Activated CD4-positive, CD25-positive, alpha-beta regulatory T cell treated with anti-CD3 and anti-CD28 coated beads, Interleukin-2, amount 50 U/mL, for 72 hours (primary cell): ENCODE measurements at places on chromosomes 3 and 15.

GRCh38 chr15:55823191-55823670 is 80.3 kb upstream of the PRTG start:
- no peak for DNase-seq

GRCh38 chr3:72295276-72295961 is 510.5 kb upstream of the PROK2 start:
- no peak for DNase-seq

DNA sequence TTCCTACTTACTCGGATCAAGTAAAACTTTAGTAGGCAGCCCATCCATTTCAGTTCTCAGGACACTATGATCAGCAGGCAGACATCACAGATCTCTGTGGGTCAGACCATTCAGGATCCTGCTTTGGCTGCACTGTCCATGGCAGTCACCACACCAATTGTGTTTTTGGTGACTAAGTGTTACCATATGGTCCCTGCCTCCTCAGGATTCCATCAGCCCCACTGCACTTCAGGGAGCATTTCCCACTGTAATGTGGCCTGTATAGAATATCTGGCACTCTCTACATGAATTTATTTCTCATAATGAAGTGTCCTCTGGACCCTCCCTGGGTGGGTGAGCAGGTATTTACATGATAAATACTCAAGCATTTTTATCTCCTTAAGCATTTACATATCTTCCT is 41.3 kb downstream of the ZNF445 start:
- DNase-seq, result no peak

DNA sequence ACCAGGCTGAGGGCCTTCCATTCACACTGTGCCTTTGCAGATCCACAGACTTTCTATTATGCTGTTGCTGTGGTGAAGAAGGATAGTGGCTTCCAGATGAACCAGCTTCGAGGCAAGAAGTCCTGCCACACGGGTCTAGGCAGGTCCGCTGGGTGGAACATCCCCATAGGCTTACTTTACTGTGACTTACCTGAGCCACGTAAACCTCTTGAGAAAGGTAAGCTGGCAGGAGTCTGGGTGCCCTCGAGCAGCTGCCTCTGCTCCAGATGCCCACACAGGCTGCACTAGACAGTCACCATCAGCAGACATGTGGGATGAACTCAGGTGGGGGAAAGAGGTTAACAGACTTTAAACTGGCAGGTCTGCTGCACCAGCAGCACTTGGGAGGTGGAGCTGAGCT is 8.3 kb downstream of the TF start:
- no peak for DNase-seq

DNA sequence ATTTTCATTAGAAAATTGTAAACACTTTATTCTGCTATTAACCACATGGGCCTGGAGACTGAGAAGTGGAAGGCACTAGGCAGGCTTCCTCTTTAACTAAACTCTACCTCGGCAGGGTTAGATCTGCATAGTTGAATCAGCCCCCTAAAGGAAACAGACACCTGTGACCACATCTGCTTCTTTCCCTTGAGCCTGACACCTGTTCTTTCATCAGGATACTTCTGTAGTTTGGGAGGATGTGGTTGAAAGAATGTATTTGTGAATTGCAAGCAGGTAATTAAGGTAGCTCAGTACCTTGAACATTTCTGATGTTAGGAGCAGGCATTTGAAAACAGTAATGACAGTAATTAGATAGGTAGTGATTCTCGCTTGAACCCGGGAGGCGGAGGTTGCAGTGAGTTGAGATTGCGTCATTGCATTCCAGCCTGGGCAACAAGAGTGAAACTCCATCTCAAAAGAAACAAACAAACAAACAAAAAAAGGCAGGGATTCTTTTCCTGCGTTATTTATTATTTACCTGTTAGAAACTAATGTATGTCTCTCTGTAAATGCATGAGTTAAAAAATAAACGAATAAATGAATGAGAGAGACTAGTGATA is 468.5 kb downstream of the NLGN1 start:
- no peak for DNase-seq

DNA sequence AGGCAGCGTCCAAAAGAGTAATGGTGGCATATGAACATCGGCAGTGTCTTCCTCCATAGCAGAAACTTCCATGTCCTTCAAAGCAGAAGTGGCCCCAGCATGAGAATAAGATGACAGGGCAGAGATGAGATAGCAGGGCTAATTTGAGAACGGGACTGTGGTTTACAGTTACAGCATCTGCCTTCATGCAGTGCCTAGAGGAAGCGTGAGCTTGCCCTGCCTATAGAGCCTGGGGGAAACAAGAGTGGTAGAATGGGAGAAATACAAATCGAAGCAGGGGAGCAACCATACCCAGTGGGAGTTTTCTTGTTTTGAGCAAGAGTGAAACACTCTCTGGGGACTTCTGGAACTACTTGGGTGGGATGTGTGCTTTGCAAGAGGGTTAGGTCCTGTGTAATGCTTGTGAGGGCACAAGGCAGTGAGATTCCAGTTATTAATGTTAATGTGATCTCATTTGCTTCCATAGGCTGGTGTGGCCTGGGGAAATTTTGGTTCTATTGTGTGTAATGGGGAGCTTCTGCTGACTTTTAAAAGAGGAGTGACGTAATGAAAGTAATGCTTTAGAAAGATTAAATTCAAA is 616.9 kb downstream of the ZIC1 start:
- DNase-seq, result no peak

GRCh38 chr3:128227507-128227906 is 74.2 kb downstream of the EEFSEC start:
- no peak for DNase-seq

DNA sequence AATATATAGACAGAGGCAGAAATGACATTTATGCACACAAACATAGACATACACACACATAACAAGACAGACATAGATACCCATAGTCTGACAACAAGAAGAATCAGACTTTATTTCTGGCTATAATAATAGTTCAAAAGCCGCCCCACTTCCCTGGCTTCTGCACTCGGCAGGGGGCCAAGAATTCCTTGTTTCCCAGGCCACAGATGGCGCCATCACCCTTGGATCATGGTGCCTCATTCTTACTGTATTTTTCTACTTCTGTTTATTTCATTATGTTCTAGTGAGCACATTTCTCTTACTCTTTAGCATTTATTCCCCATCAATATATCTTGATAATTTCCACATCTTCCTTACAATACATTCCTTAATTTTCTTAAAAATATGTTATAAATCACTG is 387.5 kb downstream of the NLGN1 start:
- no peak for DNase-seq

DNA sequence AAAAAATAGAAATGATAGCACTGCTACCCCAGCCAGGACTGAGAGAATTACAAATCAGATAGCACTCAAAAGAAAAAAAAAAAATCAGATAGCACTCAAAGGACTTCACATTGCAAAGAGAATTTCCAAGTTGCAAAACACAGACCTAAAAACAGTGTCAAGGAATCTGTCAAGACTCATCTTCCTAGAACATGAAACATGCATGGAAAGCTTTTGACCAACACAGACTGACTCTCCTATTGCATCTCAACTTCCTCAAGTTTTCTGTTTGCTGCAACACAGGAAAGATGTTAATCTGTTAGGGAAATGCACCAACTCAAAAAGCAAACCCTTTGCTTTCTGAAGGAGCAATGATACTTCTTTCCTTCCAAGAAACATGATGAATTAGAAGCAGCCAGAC is 42.3 kb downstream of the RAB27A start:
- no peak for DNase-seq

DNA sequence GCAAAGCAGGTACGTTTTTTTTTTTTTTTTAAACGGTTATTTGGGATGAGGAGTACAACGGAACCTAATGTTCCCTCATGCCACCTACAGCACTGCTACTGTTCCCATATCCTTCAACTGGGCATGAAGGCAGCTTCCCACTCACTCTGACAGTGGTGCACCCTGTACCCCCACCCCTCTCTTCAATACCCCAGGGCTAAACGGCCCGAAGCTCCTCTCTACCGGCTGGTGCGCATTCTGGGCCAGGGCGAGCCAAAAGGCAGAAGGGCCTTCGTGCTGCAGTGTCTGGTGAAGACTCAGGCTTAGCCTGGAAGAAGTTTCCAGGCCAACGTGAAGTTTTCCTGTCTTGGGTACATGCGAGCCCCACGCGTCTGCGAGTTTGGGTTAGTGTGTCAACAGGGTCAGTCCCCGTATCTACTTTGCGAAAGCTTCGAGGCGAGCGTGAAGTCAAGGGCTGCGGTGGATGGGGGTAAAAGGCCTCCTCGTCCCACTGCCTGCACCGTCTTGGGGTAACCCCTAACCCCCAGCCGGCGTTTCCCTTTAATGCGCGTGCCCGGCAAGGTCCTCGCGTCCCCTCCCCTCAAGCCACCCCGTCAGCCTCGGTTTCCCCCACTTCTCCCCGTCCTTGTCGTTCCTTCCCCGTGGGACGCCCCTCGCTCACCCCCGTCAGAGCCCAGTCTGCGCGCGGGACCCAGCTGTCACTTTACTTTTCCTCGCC is 765 bp upstream of the UBE2E2 start:
- no peak for DNase-seq

GRCh38 chr3:47916696-47917095 is 99.5 kb downstream of the MAP4 start:
- DNase-seq, result no peak
